ENCODE measurements at places on chromosomes 1 and 21.

- DNase-seq = no peak
These were observed 198.6 kb downstream of the GRIK3 start for GRCh38 chr1:36835696-36836095.

DNA sequence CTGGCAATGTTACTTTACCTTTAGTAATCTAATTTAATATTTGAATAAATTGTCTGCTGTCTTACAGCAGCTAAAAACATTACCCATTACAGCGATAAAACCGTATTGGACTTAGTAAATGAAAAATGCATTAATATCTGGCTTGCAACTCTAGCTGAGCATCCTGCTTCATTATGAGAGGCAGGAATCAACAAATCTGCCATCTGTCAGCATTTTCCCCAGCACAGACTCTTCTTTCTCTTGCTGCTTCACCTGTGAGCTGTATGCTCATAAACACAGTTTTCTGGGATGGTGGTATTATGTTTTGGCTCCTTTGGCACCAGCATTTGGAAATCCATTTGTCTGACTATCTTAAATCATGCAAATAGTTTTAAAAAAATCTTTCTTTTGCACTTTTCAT is 487.1 kb downstream of the KCNT2 start:
- no peak for DNase-seq

DNA sequence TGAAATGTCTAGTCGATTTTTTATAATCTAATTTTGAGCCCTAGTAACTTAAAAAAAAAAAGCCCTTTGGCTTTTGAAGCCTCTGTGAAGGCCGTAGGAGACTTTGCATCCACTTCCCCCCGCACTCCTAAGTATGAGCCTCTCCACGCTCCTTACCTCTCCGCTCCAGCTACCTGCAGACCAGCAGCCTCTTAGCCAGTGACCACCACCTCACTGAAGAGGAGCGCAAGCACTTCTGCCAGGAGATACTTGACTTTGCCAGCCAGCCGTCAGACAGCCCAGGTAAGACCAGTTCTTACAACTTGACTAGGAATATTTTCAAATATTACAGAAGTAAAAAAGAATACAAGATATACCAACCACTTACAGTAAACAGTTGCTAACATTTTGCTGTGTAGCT is 27.4 kb upstream of the PWP2 start:
- DNase-seq = no peak

- no peak for DNase-seq
These were observed 360.9 kb downstream of the RRAGC start for GRCh38 chr1:38498686-38499085.

GRCh38 chr21:42061195-42061985 is 9.7 kb upstream of the UMODL1 start:
- peak; percentile 7 for DNase-seq

DNA sequence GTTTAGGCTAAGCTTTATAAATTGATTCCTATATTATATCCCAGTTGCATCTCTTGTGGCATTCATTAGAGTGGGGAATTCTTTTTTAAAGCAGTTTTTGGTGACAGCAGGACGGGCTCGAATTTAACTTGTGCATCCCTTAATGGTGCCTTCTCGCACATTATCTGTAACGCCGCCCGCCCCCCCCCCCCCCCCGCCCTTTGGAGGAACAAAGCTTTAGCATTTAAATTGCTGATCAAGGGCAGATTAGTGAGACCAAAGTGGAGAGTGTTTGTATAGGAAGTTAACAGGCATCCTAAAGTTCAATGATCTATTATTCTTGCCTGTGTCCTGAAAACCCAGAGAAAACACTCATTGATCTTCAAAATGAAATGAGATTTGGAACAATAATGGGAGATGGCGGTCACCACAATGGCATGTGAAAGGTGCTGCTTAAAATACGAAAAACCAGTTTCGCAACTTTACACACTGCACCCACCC is 2.2 kb downstream of the LMO4 start:
- DNase-seq = peak; percentile 37

- DNase-seq = no peak
These were observed 18.2 kb upstream of the IFI6 start for GRCh38 chr1:27690183-27690582.

DNA sequence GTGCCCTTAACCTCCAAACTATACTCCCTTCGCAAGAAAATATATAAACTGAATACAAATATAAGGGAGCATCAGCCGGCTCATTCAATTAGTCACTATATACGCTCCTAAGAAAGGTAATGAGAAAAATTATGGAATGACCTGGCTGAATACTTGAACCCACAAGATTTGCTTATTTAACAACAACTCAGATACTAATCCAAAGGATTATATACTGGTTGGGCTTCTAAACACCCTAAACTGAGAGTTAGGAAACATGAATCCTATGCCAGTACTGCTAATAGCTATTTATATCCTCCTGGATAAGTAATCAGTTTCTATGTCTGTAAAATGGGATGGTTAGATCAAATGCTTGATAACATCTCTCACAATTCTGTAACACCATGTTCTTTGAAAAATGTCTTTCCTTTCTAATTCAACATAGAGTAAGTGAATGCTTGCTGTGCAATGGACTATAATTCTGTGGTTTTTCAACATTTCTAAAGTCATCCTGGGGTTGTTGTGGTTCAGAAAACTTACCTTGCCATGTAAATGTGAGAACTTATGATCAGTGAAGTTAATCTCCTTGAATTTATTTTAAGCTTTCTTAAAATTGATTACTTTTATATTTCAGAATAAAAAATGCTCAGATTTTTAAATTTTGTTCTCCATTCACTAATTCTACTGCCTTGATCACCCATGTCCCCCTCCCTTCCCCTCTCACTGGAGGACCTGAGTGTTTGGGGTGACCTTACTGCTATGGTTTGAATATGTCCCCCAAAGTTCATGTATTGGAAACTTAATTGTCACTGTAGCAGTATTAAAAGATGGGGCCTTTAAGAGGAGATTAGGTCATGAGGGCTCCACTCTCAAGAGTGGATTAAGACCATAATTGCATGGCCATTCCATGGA is 14.5 kb downstream of the DUSP10 start:
- DNase-seq = no peak

- DNase-seq = no peak
These were observed 81.8 kb downstream of the NOTCH2 start for GRCh38 chr1:119987686-119988085.

DNA sequence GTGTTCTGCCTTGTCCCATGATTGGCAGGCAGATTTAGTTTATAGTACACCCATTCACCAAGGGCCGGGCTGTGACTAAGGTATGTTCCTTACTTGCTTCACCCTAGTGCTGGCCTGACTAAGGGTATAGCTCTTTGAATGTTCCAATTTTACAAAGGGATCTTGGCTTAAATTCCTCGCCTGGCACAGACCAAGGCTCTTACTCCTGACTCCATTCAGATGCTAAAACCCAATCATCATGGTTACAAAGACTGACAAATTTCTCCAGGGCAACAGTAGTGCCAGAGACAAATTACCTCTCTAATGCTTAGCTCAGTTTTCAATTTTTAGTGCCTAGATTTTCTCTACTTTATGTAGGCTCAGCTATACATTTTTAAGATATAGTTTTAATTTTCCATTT is 11.5 kb upstream of the C1orf53 start:
- no peak for DNase-seq

DNA sequence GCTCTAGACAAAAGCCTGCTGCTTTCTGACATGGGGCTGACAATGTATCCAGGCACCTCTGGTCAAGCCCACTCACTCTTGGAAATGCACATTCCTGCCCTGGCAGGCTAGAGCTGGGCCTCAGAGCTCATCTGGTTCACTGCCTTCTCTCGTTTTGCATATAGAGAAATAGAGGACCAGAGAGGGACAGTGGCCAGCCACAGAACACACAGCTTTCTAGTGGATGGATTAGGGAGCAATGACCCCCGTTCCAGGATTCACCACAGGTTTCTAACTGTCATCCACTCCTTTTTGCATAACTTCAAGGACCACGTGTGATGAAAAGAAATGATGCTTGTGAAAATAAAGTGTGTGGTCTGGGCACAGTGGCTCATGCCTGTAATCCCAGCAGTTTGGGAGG is 129.6 kb upstream of the IGSF21 start:
- DNase-seq = no peak

DNA sequence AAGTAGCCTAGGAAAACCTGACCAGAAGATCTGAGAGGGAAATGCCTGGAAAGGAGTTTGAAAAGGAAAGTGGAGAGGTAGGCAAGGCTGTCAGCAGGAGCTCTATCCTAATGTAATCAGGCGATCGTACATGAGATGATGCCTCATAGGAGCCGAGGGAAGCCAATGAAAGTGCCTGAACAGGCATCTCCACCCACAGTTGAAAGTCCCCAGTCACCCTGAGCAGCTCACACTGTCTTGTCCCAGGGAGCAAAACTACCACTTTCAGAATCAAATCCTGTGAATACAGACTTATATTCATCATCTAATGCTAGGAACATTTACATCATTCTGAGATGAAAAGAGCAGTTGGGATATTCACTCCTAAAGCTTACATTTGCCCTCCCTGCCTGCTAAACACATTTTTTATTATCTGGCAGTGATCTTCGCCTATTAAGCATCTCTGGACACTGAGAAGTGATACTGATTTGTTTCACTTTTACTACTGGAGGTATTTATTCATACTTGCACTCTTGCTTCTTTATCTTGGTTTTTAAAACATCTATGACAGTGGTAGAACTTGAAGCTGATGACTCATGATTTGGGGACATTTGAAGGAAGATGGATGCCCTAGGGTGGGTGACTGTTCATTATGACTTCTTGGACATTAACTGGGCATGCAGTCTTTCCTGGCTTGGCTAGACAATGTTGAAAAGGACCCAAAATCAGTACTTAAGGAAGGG is 221.6 kb downstream of the SEC16B start:
- no peak for DNase-seq
